Upper lobe of right lung (tissue), 1 donor: ENCODE measurements at places on chromosomes 13 and 19.
A peak's percentile ranks its signal among the peaks of the same experiment; 100 is the strongest.

GRCh38 chr19:2820112-2820702, 539 bp downstream of the ZNF554 start:
- no peak for DNase-seq

DNA sequence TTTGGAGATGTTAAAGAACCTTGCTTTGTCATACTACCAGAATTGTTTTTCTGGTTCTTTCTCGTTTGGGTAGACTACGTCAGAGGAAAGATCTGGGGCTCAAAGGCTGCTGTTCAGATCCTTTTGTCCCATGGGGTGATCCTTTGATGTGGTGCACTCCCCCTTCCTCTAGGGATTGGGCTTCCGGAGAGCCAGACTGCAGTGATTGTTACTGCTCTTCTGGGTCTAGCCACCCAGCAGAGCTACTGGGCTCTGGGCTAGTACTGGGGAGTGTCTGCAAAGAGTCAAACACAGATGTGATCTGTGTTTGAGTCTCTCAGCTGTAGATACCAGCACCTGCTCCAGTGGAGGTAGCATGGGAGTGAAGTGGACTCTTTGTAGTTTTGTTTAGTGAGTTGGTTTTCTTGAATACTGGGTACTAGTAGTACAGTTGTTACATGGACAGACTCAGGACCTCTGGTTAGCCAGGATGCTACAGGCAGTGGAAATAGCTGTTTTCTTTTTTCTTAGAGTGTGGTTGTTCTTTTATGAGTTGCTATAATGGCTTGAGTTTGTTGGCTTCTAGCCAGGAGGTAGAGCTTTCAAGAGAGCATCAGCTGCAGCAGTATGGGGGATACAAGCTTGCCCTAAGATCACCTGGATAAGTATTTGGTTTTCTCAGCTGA, 34.4 kb downstream of the DNAJC15 start:
- no peak for DNase-seq

- no peak for DNase-seq
These were observed 498.1 kb downstream of the COG6 start for GRCh38 chr13:40153516-40153915.

DNA sequence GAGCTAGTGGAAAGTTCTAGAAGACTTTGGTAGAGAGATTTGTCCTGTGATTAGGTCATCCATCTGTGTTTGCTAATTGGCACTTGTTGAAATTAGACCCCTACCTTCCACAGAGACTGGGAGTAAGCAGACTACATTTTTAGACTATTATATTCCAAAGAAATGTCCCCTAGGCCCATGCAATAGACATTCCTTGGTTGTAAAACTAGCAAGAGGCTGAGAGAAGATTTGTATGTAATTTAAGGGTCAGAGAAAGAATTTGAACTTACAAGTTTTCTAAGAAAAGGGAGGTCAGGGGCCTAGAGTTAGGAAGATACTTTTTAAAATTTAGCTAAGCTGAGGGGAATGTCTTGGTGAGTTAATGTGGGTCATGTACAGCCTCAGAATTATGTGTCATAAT, 470.7 kb upstream of the SLITRK1 start:
- no peak for DNase-seq

DNA sequence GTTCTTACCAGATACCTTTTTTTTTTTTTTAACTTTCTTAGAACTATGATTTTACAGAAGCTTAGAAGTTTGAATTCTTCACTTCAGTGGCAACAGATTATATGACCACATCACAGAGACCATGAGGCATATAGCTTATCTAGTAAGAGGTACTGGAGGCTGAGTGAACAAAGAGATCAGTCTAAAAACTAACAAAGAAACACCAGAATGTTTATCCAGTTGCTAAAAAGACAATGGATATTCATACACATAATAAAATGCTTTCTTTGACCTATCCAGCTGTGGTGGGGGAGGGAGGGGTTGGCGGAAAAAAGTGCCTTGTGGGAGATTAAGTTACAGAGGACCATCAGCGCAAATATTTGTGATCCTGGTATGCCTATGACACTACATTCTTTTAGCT, 34.7 kb upstream of the SLITRK6 start:
- no peak for DNase-seq

DNA sequence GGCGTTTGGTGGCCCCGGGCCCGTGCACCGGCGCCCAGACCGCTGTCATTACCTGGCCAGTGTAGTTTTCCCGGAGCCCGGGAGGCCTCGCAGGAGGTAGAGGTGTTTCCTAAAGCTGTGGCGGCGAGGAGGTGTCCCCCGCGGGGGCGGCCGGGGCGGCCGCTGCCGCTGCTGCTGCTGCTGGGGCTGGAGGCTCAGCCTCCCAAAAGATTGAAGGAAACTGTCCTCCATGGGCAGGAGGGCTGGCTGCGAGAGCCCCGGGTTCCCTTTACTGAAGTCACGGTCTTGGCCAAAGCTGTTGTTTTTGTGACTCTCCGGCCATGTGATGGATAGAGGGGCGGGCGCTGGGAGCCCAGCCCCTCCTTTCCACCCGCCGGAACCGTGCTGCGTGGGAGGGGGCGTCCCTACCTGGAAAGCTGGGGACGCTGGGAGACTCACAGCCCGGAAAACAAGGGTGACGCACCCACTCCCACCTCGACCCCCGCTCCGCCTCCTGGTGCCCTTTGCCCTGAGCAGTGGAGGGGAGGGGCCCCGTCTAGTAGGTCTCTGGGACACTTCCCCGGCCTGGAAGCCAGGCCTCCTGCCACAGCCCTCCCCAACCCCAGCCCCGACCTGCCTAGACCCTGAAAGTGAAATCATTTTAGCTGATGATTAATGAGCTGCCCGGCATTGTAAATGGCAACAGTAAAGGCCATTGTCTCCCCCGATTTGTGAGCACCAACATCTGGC, at the start of gene N4BP2L1:
Gene N4BP2L1 (minus strand): TSS at position 279 of the 729 bp plus-strand sequence. CDS start 48 bp downstream, at position 231.
- DNase-seq = peak; percentile 93

DNA sequence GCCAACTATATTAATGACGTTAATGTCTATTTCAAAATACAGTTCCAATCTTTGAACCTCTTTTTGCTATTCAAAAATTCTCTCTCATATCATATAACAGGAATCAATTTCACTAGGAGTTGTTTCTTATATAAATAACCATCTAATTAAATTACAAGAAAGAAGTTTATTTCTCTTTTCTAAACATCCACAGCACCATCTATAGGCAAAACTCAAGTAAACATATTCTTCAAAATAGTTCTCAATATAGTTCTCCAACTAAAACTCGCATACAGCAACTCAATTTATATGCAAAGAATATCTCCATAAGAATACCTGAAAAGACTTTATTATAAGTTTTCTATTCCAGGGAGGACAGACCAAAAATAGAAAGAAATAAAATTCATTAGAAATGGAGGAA, 65.6 kb downstream of the RBM26 start:
- no peak for DNase-seq

GRCh38 chr13:101700598-101700997, 248.1 kb downstream of the ITGBL1 start:
- no peak for DNase-seq

DNA sequence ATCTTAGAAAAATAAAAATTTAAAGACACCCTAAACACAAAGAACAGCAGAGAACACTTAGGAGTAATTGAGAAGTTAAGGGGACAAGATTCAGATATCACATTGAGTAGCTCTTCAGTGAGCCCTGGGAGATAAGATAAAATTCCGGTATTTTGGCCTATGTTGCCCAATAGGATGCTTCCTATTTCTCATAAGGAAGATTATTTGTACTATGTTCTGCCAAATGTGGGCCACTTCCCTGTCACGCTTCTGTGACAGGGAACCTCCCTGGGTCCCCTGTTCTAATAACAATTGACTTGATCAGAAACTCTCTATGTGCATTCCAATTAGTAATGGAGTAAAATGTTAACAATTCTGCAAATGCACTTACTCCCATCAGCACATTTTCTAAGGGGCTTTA, 310.7 kb downstream of the MYO16 start:
- no peak for DNase-seq

GRCh38 chr19:15575406-15575805, 39.6 kb upstream of the CYP4F8 start:
- no peak for DNase-seq

- DNase-seq = no peak
These were observed 160.0 kb upstream of the ATXN8OS start for GRCh38 chr13:69947582-69947981.

DNA sequence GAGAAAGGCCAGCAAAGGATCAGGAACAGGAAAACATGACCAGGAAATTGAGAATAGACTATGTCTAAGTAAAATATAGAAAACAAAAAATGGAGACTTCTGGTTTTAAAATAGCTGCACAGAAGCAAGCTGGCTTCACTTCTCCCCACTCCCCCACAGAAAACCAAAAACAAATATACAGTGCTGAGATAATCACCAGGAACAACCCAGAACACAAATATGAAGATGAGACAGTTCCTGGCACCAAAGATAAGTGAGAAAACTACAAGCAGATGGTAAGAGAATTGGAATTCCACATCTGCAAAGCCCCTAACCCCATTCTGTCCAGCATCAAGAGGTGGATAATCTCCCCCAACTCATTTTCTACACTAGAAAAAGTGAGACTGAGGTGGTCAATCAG, 397.7 kb downstream of the SUCLA2 start:
- DNase-seq = no peak

DNA sequence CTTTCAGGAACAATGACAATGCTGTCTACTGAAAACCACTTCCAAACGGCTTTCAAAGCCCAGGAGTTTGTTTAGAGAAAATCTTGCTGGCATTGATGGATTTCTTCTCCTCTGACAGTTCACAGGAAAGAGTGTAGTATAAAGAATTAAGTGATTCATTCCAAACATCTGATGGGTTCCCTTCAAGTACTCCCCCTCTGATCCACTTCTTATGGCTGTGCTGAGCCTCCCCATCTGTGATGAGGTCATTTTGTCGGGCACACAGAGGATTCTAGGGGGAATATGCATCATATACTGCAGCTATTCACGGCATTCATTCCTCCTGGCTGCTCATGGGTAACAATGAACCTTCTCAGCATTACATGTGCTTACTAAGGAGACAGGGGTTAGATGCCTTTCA, 107.9 kb downstream of the RGCC start:
- no peak for DNase-seq
